ENCODE measurements at places on chromosomes 5 and 9.

- DNase-seq, result no peak
Measured at GRCh38 chr9:134641990-134642384, 384 bp downstream of the COL5A1 start.

- no peak for DNase-seq
Measured at GRCh38 chr9:127395497-127396252, 1.3 kb upstream of the SLC2A8 start.

DNA sequence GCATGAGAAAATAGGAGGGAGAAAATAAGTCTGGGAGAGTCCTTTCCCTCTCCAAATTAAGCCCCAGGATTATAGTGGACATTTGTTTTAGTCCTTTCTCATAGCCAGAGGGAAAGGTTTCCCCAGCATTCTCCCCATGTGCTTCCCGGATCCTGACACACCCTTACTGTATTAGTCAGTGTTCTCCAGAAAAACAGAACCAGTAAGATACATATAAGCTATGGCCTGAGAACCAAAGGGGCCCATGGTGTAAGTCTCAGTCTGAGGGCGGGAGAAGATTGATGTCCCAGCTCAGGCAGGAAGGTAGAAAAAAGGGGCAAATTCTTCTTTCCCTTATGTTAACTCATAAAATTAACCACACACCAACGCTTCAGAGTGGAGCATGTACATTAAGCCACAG lies 25.6 kb upstream of the SPATA31D4 start:
- no peak for DNase-seq

DNA sequence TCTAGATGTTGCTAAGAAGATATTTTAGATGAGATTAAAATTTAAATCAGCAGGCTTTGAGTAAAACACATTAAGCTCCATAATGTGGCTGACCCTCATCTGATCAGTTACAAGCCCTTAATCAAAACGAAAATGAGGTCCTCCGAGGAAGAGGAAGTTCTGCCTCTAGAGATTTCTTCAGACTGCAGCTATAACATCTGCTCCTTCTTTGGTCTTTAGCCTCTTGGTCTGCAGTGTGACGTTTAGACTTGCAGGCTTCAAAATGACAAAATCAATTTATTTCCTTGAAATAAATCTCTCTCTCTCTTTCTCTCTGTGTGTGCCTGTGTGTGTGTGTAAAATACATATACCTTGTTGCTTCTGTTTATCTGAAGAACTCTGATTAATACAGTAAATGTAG lies 1429.8 kb upstream of the CDH9 start:
- DNase-seq, result no peak

GRCh38 chr5:107203243-107203642 lies 467.5 kb downstream of the EFNA5 start:
- DNase-seq, result no peak

DNA sequence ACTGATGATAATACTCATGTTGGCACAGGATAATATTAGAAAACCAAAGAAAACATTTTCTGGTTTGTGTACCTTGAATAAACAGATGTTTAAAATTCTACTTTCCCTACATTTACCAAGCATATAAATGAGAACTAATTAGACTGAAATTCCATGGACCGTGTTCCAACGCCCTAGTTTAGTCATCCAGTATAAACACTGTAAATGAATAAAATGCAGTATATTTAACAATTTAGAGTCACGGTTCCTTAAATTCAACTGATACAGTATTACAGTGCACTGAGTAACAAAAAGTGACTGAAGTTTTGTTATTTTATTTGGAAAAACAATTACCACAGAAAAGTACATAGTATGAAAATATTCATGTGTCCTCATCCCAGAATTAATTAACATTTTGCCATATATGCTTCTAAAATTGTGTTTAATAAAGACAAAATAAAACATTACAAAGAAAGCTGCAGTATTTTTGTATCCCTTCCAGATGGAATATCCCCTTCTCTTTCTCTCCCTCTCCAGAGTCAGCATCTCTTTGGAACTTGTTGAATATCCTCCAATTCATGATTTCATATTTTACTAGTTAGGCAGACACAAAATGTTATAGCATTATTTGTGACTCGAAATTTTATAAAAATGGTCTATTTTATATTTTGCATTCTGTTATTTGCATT lies 112.5 kb downstream of the HMHB1 start:
- no peak for DNase-seq

GRCh38 chr5:65822710-65823109 lies 100.7 kb downstream of the NLN start:
- no peak for DNase-seq

- no peak for DNase-seq
Measured at GRCh38 chr9:37198831-37199230, 78.5 kb downstream of the ZCCHC7 start.

DNA sequence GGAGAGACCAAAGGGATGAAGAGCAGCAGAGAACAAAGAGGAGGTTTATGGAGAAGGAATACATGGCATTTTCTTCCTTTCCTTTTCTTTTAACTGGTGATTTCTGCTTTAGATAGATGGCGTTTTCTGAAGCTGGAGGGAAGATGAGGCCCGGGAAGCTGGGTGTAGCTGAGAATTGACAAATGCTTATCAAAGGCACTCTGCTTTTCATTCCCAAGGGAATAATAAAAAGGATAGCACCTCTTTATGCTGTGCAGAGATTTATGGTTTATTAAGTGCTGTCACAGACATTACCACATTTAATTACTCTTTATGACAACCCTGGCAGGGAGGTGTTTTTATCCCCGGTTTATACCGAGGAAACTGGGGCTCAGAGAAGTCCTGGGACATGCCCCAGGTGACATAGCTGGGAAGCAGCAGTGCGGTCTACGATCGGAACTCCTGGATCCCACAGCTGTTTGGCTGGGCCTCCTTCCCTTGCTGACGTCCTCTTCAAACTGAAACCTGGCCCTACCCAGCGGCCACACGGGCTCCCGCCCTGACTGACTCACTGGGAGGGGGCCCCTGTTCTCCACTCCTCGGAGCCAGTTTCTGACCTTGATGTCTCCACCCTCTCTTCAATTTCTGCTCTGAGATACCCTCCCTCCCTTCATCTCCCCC lies 8.2 kb upstream of the EPB41L4B start:
- DNase-seq, result no peak

- no peak for DNase-seq
Measured at GRCh38 chr5:92525131-92525530, 1055.9 kb downstream of the NR2F1-AS1 start.

GRCh38 chr9:126343271-126343700 lies 16.7 kb downstream of the MVB12B start:
- no peak for DNase-seq

GRCh38 chr5:81626524-81626923 lies 124.4 kb downstream of the SSBP2 start:
- no peak for DNase-seq

DNA sequence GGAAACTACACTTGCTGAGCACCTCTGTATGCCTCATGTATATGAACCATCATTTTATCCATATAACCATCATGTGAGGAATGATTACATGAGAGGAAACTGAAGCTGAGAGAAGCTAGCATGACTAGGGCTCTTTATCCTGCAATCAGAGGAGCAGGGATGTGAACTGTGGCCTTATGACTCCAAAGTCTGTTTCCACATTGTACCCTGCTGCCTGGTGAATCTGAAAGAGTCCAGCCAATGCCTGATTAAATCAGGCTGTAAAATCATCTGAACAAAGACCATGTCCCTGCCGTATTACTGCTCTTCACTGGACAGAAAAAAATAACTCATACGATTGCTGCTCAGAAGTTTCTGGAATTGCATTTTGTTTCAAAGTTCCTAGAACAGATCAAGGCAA lies 67.0 kb downstream of the LPAR1 start:
- no peak for DNase-seq

DNA sequence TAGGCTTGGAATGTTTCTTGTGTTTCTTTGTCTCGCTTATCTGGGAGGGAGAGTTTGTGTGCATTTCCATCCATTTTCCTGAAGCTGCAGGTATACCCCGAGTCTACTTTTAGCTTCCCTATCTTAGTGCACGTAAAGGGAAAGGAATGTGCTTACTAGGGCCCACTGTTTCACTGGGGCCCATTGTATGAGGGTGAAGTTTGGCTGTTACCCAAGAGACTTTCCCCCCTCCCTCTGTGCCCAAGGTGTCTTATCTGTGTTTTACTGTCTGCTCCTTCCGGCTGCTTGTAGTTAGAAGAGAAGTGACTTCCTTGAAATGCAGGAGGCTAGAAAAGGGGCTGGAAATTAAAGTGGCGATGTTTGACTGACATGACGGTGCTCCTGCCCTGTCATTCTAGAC lies 12.1 kb upstream of the BTNL3 start:
- no peak for DNase-seq

GRCh38 chr5:143397302-143398052 lies 6.0 kb downstream of the NR3C1 start:
- DNase-seq, result no peak

DNA sequence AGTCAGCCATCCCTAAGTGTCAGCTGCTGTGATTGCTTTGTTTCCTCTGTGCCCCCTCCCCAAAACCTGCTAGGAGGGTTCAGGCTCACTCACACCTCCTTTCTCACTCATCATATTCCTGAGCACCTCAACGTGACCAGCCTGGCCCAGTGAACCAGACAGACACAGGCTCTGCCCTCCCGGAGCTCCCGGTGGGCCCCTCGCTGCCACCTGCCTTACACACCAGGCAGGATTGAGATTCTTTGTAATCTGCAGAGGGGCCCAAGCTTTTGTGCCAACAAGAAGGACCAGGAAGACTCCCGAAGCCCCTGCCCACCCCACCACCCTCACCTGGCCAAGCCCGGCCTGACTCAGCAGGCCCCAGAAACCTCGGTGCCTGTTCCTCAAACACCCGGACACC lies 87.8 kb downstream of the NTNG2 start:
- no peak for DNase-seq

GRCh38 chr5:149144637-149145036 lies 3.3 kb downstream of the ABLIM3 start:
- DNase-seq, result no peak

- DNase-seq, result no peak
Measured at GRCh38 chr9:135670721-135671590, 7.8 kb downstream of the LCN9 start.

GRCh38 chr9:93861736-93862358 lies 93.3 kb downstream of the BARX1 start:
- DNase-seq, result no peak

DNA sequence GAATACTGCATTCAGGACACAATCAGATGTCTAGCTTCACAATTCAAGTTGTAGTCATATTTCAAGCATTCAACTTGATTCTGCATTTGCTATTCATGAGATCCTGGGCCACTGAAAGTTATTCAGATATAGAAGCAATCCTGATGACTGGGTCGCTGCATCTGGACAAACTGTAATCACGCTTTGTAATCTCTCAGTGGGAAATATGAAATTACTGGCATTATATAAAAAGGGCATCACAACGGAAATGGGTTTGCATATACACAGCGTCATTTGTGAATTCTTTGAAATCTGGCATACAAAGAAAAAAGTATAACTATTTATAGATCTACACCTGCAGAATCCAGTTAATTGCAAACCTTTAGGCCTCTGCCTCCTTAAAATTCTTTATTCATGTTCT lies 102.2 kb downstream of the PARP8 start:
- no peak for DNase-seq

DNA sequence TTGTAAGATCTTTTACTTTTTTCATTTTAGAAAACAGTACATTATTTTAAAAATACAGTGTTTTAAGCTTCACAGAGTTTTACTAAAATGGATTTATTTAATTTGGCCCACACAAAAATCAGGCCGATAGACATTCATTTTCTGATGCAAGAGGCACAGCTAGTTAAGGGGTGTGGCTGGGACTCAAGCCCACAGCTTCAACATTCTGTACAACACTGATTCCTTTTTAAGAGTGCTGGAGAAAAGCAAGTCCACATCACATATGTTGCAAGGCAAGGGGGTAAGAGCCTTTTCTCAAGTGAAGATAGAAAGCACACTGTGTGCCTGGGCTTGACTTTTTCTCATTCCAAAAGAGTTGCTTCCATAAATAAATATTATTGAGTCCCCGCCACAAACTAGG lies 195.9 kb downstream of the RFK start:
- no peak for DNase-seq

DNA sequence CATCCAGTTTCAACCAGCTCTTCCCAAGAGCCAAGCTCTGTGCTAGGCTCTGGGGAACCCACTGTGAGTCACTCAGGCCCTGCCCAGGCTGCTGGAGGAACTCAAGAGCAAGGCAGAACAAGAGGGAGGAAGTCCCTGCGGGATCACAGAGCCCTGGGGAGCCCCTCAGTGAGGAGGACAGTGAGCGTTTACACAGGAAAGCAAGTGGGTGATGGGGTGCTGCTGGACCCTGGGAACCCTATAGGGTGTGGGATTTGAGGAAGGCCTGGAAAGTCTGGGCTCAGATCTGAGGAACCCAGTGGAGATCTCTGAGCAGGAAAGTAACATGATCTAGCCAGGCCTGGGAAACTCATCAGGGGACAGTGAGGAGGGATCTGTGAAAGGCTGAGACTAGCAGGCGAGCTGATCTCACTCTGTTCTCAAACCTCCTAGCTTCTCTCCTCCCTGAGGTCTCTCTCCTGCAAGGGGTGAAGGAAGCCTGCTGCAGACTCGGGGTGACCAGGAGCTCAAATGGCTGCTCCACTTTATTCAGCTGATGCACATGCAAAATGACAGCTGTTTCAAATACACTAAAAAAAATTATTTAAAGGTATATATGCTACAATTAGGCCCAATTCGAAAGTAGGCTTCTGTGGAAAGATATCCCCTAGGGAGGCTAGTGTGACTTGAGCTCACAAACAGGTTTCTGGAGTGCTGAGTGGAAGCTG lies 70.0 kb downstream of the SHB start:
- DNase-seq, result no peak

DNA sequence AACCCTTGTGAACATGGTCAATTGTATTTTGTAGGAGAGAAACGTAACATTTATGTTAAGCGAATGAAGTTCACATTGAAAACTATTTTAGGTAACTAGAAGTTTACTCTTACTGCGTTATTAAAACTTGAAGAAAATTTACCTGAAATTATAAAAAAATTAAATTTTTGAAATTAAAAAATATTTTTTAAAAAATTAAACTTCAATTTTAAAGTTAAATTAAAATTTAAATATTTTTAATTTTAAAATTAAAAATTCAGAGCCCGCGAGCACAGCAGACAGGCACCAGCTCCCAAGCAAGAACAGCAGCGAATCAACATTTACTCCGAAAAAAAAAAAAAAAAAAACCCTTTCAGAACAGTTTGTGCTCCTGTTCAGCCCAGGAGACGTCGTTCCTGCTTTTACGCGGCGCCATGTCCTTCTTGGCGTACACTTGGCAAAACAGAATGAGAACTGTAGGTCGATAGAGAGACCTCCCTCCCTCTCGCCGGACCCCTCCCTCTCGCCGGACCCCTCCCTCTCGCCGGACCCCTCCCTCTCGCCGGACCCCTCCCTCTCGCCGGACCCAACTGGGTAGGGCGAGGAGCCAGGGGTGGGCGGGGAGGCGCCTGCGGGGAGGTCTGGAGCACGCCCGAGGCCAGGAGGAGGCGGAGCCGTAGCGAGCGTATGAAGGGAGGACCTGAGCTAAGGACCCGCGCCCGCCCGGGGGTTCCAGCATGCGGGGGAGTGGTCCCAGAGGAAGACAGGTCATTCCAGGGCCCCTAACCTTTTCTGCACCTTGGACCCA lies 235.8 kb downstream of the ROR2 start:
- DNase-seq, result no peak

- no peak for DNase-seq
Measured at GRCh38 chr5:81209869-81210493, 23.1 kb upstream of the CKMT2 start.

Data from stimulated activated CD4-positive, alpha-beta T cell treated with anti-CD3 and anti-CD28 coated beads, Interleukin-12 subunit alpha, Interleukin-12 subunit beta, amount 100 ng/mL, for 48 hours (primary cell).